ENCODE measurements at places on chromosomes 6 and 20.

GRCh38 chr6:26421259-26422144, 18.8 kb upstream of the BTN3A3 start:
- peak; percentile 89 for DNase-seq

GRCh38 chr6:106730718-106731117, 101.3 kb downstream of the QRSL1 start:
- DNase-seq: no peak

GRCh38 chr20:9072861-9073500, 4.1 kb downstream of the PLCB4 start:
- no peak for DNase-seq

- no peak for DNase-seq
These were observed 152.9 kb downstream of the JARID2 start for GRCh38 chr6:15398633-15399275.

GRCh38 chr6:16496210-16496609, 257.8 kb downstream of the GMPR start:
- DNase-seq: no peak

DNA sequence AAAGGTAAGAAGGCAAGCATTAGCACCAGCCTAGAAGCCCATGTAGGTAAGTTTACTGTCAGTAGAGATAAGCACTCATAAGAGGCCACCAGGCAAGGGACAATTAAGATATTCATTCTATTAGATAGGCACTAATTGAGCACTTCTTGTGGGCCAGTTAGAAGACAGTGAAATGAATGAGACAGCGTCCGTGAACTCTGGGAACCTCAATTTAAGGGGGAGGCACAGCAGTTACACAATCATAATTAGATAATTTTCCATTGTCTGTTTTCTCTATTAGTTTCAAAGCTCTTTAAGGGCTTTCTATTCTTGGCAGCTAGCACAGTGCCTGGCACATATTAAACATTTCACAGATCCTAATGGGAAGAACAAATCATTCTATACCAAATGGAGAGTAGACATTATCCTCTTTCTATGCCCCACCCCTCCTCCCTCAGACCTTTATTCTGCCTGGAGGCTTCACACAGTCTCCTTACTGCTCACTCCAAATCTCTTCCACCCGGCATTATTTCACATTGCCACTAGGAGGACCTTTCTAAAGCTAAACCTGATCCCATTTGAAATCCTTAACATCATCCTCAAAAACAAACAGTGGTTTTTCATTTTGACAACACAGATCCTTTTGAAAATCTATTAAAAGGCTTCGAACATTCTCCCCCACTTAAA, 529.6 kb downstream of the ADGRB3 start:
- DNase-seq: peak; percentile 56
